ENCODE measurements at places on chromosomes 2 and 18.

GRCh38 chr2:101012054-101012705 lies 10.1 kb downstream of the RPL31 start:
- DNase-seq = no peak

GRCh38 chr2:145066856-145067548 lies 547.1 kb upstream of the ZEB2 start:
- DNase-seq = no peak

DNA sequence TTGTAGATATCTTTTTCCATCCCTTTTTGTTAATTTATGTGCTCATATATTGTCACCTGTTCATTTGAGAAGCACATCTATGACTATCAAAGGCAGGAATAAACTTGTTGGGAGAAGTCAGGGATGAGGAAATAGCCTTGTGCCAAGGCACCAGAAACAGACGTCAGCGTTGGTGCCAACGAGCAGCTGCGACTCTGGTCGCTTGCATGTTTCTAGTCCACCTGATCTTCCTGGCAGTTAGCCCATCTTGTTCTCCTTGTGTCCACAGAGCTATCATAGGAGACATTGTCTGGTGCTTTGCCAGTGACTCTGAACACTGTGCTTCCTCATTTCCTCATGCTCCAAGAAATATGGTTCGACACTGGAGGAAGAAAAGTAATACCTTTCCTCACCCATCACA lies 374.4 kb downstream of the PTPRM start:
- no peak for DNase-seq

- no peak for DNase-seq
These were observed 14.0 kb upstream of the PRKCE start for GRCh38 chr2:45637440-45637839.

- no peak for DNase-seq
These were observed 190.7 kb downstream of the NCKAP5 start for GRCh38 chr2:133377599-133377998.

GRCh38 chr2:125516496-125517109 lies 1139.4 kb upstream of the GYPC start:
- DNase-seq = no peak

- DNase-seq = no peak
These were observed 58.2 kb downstream of the ITGB6 start for GRCh38 chr2:160141912-160142311.

All from stimulated activated CD8-positive, alpha-beta memory T cell treated with anti-CD3 and anti-CD28 coated beads, Interleukin-15, amount 100 ng/mL, for 4 hours (primary cell).